ENCODE measurements at places on chromosomes 12 and 14.

GRCh38 chr14:75876530-75876929, 105.3 kb downstream of the TGFB3 start:
- DNase-seq = no peak

DNA sequence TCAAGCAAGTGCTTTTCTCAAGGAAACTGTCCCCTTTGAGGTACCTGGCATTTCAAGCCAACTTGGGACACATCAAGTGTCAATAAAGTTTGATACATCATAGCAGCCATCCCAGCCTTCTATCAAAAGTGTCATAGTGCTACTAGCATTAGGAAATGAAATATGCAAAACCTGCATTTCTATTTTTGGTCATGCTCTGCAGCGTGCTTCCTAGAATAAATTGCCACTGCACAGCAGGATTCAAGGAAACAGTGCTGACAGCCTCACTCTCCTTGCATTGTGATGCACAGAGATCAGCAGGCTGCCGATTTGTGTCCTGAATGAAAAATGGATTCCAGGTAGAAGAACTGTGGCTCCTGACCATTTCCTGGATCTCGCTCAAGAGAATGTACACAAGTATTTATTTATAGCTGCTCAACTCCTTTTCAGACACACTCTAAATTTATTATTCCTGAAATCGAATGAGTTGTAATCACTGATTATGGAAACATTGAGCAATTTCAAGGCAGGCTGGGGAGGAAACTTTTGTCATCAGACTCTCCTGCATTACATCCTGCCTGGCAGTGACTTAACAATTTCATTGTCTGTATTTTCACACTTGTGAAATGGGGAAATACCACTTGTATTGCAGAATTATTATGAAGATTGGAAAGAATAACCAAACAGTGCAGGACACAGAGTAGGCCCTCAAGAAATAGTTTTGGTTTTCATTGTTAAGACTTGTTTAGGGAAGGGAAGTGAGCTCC, 120.9 kb downstream of the SLC38A6 start:
- DNase-seq = no peak

GRCh38 chr14:105465209-105466031, 9.2 kb upstream of the CRIP2 start:
- peak; percentile 93 for DNase-seq

GRCh38 chr12:12510551-12510950, 52.1 kb downstream of the DUSP16 start:
- no peak for DNase-seq

- no peak for DNase-seq
Measured at GRCh38 chr12:109439181-109439580, 37.9 kb downstream of the KCTD10 start.

GRCh38 chr12:65858831-65859230, 34.5 kb downstream of the HMGA2 start:
- DNase-seq = no peak

DNA sequence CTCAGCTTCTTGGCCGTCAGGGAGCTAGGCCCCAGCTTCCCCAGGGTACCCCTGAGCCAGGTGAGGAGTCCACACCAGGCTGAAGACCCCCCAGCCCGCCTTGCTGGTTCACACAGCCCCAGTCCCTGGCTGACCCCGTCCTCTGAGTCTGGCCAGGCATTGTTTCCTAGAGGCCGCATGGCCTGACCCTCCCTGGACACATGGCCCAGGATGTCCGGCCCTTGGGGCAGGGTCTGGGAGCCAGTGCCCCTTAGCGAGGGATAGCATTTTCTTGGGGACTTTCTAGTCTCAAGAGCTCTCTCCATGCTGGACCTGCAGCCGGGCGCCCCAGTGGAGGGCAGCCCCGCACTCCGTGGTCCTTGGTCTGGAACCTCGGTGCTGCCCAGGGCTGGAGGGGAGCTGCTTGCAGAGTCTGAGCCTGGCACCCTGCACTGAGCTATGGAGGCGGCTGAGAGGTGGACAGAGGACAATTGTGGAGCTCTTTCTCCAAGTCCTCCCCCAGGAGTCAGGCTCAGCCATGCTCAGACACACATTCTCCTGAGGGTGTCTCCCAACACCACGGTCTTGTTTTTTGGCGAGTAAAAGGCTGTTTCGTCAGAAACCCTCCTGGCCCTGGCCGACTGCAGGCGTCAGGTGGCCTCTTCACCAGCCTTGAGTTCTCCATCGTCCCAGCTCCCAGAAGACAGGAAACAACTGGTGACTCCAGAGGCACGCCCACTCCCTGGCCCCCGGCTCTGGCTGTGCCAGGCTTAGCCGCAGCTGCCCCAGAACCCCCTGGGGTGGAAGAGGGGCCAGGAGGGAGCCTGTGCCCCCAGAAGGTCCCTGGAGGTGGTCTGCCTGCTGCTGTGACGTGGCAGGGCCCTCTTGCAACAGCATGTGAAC, 17.6 kb upstream of the CRIP2 start:
- DNase-seq = no peak

DNA sequence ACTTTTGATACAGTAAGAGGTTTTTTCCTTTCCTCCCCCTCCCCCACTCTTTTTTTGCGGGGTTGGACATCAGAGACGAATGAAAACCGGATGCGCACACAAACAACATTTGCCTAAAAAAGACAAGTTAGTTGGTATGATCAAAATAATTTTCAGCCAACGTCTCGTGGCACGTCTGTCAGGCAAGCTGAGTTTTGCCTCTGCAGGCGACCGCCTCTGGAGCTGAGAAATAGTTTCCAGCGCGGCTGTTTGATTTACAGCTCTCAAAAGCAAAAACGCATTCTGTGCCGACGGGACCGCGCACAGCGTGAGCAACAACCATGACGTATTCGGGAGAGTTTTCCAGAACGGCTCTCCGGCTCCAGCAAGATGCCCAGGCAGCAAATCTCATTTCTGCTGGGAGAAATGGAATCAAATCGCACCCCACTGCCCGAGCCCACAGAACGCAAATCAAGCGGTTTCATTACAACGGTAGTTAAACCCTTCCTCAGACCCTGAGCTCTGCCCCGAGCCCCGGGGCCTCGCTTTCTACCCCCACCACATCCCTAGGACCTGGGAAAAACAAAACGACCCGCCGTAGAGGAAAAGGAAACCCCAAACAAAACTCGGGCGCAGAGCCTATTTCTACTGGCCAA, 14.2 kb upstream of the CALM1 start:
- DNase-seq = no peak

DNA sequence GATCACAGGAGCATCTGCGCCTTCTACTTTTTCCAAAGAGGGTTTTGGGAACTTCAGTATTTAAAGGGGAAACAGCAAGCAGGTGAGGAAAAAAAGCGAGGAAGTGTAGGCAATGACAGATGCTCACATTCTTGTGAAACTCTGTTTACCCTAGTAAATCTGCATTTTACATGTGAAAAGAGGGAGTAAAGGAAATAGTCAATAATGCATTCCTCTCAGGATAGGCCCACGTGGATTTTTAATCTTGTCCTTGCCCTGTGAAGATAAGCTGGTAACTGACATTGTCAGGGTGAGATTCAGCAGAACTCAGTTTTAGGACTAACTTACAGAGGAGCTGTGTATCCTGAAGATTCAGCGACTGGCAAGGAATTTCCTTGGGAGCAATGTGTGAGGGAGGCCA, 1119.2 kb upstream of the TMEM132C start:
- no peak for DNase-seq

DNA sequence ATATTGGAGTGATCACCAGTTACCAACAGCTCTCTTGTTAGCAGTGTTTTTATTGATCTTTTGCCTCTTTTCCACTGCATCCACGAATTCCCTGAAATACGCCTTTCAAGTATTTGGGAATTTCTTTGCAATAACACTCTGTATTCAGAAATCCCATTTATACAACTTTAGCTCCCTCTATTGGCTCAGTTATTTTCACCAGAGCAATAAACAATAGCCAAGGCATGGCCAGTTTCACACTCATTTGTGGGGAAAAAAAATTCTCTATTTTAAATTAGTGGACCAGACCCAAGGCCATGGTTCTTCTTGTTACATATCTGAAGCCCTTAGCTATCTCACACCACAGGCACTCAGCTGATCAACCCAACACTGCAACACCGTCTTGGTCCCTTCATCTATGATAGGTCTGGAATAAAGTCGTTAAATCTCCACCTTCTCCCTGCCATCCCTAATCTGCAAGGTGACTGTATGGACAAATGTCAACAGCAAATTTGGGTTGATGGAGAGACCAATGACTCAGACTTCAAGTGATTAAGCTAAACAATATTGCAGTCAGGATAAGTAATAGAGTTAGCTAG, 92.4 kb upstream of the TMEM260 start:
- no peak for DNase-seq

GRCh38 chr12:25284024-25284423, 33.3 kb upstream of the KRAS start:
- no peak for DNase-seq

DNA sequence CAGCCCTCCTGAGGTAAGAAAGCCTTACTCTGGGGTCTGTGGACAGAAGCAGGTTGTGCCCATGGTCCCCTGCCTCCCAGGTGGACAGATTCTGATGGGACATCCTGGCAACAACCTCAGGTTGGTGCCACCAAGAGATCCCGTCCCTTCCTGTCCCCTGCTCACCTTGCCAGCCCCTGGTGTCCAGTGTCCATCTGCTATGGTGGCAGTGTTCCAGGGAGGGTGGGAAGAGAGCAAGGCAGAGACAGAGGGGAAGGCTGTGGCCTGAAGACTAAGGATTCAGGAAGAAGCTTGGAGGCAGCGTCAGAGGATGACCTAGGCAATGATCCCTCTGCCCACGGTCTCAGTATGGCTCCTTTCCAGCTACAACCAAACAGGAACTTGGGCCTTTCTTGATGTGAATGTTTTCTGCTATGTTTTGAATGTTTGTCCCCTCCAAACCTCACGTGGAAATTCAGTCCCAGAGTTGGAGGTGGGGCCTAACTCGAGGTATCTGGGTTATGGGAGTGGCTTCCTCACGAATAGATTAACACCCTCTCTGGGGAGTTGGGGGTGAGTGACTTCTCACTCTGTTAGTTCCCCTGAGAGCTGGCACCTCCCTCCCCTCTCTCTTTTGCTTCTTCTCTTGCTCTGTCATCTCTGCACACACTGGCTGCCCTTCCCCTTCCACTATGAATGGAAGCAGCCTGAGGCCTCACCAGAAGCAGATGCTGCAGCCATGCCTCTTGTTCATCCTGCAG, 26.9 kb downstream of the IQSEC3 start:
- no peak for DNase-seq

GRCh38 chr12:108724054-108724889, 7.0 kb downstream of the CORO1C start:
- no peak for DNase-seq

DNA sequence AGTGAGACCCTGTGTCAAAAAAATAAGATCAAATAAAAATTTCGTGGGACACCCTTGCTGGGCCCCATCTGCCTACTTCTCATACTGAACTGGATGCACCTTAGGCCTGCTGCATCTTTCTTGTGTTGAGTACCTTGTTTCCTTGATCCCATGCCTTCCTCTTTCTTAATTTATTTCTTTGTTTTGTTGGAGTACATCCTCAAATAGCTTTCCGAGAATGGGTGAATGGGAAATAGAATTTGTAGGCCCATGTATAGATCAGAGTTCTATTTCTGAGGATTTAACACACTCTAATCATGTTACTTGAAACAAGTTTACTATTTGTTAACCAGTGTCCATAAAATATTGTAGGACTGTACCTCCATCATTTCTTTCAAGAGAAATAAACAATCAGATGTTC, 23.6 kb downstream of the KCNMB4 start:
- DNase-seq = no peak

- no peak for DNase-seq
Measured at GRCh38 chr14:74604157-74604556, 7.9 kb downstream of the LTBP2 start.

GRCh38 chr12:1937481-1938224, 19.2 kb upstream of the CACNA2D4 start:
- DNase-seq = no peak

GRCh38 chr12:26118308-26118707, 6.5 kb downstream of the BHLHE41 start:
- no peak for DNase-seq

DNA sequence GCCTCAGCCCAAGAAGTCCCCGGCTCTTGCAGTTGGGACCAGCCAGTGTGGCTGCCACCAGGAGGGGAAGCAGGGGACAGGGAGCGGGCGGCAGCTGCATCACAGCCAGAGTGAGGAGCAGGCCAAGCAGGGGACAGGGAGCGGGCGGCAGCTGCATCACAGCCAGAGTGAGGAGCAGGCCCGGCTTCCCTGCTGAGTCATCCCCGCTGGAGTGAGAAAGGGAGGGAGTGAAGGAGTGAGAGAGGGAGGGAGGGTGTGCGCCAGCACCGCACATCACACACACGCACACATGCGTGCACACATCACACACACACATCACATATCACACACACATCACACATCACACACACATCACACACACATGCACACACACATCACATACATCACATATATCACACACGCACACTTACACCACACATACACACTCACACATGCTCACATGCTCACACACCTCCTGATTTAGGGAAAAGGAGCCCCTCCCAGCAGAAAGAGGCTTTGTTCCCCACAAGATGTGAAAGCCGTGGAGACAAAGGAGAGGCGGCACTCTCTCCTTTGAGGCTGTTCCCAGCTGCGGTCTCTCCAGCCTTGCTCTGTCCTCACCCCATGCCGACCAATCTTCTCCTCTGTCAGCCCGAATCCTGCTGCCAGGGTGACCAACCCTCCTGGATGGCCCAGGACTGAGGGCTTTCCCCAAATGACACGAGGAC, 16.7 kb upstream of the ZDHHC22 start:
- DNase-seq = no peak

All from 8988T (cell line).